ENCODE measurements at places on chromosomes 12 and 14.

DNA sequence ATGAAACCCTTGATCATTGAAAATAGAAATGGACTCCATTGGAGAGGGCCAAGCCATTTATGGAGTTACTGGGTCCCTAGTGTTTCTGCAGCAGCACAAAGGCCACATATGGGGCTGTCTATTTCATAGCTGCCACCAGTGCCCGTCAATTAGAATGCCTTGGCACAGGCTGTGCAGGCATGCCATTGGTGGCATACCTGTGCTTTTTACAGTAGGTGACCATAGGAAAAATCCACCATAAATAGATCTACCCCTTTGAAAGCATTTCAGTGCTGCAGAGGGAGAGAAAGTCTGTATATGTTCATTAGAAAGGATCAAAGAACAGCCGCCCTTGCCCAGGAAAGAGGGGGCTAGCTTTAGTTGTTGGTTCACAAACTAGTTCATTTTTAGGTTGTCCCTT is 13.1 kb downstream of the MYBPC1 start:
- DNase-seq: no peak

GRCh38 chr12:11739980-11740577 is 90.6 kb downstream of the ETV6 start:
- no peak for DNase-seq

- DNase-seq: no peak
These were observed 129.8 kb upstream of the TMEM132C start for GRCh38 chr12:128137140-128137539.

DNA sequence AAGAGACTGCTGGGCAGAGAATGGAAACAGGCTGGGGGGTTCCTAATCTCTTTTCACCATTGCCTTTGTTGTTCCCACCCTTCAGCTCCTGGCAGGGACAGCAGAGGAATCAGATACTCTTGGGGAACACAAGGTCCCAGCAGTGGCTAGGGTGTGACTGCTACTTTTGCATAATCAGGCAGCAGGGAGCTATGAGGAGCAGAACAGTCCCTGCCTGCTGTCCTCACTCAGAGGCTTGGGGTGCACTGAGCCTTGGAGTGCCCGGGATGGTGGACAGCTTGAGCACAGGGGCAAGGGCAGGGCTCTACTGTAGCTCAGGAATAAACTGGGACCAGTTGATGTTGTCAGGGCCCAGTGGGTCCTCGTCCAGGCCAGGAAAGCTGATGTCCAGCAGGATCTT is 1.5 kb upstream of the TEX52 start:
- DNase-seq: no peak

DNA sequence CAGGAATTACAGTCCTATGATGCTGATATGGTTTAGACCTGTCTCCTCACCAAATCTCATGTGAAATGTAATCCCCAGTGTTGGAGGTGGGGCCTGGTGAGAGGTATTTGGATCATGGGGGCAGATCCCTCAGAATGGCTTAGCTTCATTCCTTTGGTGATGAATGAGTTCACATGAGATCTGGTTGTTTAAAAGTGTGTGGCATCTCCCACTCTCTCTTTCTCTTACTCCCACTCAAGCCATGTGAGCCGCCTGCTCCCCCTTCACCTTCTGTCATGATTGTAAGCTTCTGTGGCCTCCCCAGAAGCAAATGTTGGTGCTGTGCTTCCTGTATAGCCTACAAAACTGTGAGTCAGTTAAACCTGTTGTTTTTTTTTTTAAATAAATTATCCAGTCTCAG is 89.4 kb upstream of the ARHGAP5 start:
- DNase-seq: no peak

GRCh38 chr12:105852496-105852895 is 286.3 kb downstream of the NUAK1 start:
- DNase-seq: no peak

DNA sequence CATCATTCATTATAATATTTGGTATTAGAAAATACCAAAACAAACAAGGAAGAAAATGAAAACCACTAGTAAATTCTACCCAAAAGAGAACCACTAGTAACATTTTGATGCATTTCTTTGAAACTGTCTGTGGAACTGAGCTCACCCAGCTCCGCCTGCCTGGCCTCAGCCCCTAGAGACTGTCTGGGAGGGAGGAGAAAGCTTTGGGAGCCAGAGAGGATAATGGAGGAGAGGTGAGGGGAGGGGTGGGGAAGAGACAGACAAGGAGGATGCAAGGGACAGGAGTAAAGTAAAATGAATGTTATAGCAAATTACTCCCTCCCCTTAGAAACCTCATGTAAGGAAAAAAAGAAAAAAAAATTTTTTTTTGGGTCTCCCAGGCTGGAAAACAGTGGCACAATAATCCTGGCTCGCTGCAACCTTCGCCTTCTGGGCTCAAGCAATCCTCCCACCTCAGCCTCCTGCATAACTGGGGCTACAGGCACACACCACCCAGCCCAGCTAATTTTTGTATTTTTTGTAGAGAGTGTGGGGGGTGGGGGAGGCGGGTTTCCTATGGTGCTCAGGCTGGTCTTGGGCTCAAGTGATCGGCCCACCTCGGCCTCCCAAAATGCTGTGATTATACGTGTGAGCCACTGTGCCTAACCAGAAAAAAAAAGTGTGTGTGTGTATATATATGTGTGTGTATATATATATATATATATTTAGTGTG is 3.2 kb upstream of the MMP19 start:
- no peak for DNase-seq

- no peak for DNase-seq
These were observed 62.5 kb downstream of the ZFP36L1 start for GRCh38 chr14:68730348-68730747.

DNA sequence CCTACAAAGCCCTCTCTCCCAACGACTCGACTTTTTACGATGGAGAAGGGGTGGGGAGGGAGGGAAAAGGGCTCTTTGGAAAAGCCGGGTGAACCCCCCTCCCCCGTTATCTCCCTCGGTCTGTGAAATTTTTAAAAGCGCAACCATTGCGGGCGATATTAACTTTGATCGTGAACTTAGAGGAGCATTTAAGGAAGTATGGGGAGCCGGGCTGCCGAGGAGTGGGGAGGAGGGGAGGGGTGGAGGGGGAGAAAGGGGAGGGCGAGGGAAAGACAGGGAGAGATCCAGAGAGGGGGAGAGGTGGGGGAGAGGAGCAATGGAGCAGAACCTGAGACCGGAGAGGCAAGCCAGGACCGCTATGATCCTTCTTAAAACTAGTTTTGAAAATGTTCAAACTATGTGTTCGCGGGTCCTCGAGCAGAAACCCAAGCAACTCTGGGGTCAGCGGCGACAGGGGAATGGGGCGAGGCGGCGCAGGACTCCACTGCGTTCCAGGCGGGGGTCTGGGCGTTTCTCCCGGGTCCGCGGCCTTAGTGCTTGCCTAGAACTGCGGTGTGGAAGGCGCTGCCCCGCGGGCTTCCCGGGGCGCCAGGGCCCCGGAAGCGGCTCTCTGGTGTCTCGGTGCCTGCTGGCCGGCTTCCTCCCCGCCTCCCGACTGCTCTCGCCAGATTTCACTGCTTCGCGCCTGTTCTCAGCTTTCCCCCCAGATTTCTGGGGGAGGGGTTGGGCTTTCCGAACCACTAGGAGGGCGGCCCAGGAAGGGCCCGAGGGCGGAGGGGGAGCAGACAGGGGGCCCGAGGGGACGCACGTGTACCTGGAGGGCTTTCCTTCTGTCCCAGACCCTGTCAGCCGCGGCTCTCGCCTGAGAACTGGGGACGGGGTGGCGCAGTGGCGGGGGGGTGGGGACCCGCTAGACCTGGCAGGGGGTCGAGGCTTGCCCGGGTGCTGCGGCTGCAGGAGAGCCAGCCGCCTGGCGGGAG is at the start of gene HOTAIR:
TSS of gene HOTAIR (minus strand) at position 871 of the 980 bp plus-strand sequence.
- no peak for DNase-seq

DNA sequence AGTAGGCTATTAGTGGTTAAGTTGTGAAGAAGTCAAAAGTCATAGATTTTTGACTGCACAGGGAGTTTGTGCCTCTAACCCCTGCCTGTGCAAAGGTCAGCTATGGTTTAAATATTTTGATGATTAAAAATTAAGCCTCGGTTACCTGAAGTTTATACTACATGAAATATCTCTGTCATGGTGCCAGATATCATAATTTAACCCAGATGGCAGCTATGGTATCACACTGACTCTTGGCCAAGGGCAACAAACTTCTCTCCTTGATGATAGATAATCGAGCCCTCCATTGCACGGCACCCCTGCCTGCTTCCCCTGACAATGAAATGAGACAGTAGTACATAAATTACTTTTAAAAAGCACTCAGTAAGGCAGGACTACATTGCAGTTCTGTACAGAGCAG is 80.8 kb downstream of the SLC35F4 start:
- DNase-seq: no peak

DNA sequence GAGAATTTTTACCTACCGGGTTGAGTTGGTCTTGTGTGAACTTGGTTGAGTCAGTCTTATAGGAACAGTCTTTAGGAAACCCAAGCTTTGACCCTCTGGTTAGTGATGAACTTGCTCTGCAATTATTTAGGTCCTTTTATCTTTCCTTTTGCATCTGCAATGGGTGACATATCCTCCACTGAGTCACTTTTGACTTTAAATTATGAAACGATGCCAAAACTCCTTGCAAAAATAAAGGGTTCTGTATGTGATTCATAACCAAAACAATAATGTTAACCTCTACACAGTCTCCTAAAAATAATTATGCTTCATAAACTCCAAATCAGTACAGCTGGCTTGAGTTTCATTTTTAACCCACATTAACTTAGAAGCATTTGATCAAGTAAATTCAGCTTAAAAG is 979.4 kb downstream of the GALC start:
- DNase-seq: no peak

DNA sequence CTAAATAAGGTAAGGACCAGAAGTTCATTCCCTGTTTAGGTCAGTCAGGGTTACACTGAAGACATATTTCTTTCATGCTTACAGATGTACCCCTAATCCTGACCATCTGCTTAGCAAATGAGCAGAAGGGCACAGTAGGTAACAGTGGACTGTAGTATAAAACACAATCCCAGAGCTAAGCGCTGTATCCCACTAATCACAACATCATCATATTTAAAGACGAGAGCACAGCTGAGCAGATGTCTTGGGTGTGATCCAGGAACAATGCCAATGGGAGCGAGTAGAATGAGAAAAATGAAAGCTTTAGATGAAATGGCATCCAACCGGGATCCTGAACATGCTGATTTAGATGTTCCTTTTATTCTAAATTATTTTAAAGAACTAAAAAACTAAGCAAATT is 213.4 kb downstream of the CCER1 start:
- DNase-seq: no peak

GRCh38 chr14:75979648-75980565 is 1.9 kb downstream of the TGFB3 start:
- no peak for DNase-seq

GRCh38 chr14:101734246-101734847 is 27.2 kb upstream of the PPP2R5C start:
- DNase-seq: no peak

- DNase-seq: no peak
These were observed 4.9 kb downstream of the OR10P1 start for GRCh38 chr12:55641595-55641994.

GRCh38 chr12:71268598-71269280 is 110.9 kb upstream of the TSPAN8 start:
- no peak for DNase-seq

- no peak for DNase-seq
These were observed 58.5 kb upstream of the PLXNC1 start for GRCh38 chr12:94089891-94090290.

- DNase-seq: peak; percentile 13
These were observed 143.4 kb upstream of the CDKN3 start for GRCh38 chr14:54253195-54253947.

GRCh38 chr12:1830981-1831963 is 10.9 kb downstream of the LRTM2 start:
- DNase-seq: peak; percentile 5

All from NCI-H460 (cell line).